Spinal cord (tissue), 10 donors: ENCODE measurements at places on chromosomes 2 and 18.
A peak's percentile ranks its signal among the peaks of the same experiment; 100 is the strongest.

DNA sequence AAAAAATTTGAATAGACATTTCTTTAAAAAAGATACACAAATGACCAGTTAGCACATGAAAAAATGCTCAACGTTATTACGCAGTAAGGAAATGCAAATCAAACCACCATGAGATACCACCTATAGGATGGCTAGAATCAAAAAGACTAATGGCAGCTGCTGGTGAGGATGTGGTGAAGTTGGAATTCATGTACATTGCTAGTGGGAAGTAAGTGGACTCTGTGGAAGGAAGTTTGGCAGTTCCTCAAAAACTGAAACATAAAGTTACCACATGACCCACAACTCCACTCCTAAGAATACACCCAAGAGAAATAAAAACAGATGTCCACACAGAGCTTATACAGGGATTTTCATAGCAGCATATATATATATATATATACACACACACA lies 51.2 kb downstream of the MBP start:
- no peak for DNase-seq

DNA sequence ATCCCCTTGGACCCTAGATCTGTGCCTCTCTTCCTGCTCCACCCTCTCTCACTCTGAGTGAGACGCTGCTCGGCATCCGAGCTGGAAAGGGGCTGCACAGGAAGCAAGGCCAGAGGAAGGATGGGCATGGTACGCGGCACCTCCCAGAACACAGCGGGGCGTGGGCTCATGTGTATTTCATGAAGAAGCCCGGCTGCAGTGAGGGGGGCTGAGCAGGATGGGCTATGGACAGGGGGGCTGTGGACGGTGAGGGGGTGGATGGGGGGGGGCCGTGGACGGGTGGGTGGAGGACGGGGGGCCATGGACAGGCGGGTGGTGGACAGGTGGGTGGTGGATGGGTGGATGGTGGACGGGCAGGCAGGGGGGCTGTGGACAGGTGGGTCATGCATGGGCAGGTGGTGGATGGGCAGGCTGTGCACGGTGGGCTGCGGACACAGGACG lies 28.5 kb downstream of the SLC66A2 start:
- DNase-seq, result no peak

- DNase-seq, result no peak
Observed at GRCh38 chr2:43852196-43852730, 13.5 kb downstream of the ABCG8 start.

GRCh38 chr18:12361770-12362378 lies 15.2 kb downstream of the AFG3L2 start:
- DNase-seq, result no peak

- peak; percentile 17 for DNase-seq
Observed at GRCh38 chr2:147511491-147511948, 333.3 kb upstream of the ACVR2A start.

DNA sequence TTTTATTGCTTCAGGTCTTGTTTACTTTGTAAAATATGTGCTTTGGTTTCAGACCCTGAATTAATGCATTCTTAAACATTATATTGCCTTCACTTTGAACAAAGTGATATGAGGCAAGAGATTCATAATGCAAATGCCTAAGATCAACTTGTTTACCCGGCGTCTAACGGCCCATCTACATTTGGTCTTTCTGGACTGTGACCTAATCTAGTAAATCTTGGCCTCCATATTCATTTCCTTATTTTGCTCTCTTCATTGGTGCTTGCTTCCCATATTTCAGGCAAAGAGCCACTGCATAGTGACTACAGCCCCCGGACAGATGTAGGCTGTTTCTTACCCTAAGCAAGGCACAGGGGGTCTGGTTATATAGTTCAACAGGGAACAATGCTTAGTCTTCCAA lies 53.0 kb upstream of the SLC39A10 start:
- DNase-seq, result no peak

DNA sequence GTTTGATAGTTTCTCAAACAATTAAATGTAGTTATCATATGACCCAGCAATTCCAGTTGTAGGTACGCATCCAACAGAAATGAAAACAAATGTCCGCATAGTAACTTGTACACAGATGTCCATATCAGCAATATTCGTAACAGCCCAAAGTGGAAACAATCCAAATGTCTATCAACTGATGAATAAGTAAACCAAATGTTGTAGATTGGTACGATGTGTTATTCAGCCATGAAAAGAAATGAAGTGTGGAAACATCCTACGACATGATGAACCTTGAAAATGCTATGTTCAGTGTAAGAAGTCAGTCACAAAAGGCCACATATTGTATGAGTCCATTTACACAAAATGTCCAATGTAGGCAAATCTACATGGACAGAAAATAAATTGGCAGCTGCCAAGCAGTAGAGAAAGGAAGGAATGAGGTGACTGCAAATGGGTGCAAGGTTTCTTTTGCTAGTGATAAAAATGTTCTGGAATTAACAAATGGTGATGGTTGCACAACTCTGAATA lies 26.9 kb downstream of the GAREM1 start:
- no peak for DNase-seq

GRCh38 chr18:845152-845819 lies 33.2 kb upstream of the YES1 start:
- no peak for DNase-seq

DNA sequence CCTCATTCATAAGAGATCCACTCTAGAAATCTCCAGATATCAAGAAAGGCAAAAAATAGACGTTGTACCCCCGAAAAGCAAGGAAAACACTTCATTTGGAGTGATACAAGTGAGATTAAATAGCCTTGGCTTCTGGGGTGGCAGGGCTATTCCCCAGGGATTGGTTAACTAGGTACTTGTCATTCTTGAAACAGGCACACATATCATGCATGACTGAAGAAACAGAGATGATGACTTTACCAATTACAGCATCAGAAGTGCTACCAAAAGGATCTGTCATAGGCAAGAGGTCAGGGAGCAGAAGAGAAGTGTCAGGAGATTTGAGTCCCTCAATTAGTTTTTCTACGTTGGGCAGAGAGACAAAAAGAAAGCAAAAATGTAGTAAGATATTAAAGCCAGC lies 45.2 kb upstream of the NFU1 start:
- DNase-seq, result no peak

GRCh38 chr18:56575819-56576663 lies 62.4 kb downstream of the TXNL1 start:
- peak; percentile 69 for DNase-seq
